Activated CD4-positive, alpha-beta T cell treated with anti-CD3 and anti-CD28 coated beads, Interleukin-2, Interleukin-6, amounts not matched to agents 100 ng/mL and 50 ng/mL, durations not matched to agents 16 hours and 8 hours (primary cell): ENCODE measurements at places on chromosomes 6 and 20.

DNA sequence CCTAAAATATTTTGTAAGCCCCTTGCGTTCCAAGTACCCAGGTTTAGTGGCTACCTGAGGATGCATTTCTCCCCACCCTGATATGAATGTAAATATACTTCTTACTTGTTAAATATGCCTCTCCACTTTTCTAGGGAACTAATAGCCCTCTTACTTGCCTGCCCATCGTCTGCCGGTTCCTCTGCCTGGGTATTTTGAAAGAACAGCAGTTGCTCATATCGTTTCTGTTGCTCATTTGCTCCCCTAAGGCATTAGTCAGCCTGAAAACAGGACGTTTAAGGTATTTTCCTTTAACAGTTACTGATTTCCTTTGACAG lies 141.3 kb upstream of the CARMIL1 start:
- no peak for DNase-seq

- DNase-seq: no peak
These were observed 91.7 kb downstream of the GJA10 start for GRCh38 chr6:89985751-89986493.

GRCh38 chr20:13852306-13852705 lies 67.5 kb downstream of the NDUFAF5 start:
- no peak for DNase-seq

DNA sequence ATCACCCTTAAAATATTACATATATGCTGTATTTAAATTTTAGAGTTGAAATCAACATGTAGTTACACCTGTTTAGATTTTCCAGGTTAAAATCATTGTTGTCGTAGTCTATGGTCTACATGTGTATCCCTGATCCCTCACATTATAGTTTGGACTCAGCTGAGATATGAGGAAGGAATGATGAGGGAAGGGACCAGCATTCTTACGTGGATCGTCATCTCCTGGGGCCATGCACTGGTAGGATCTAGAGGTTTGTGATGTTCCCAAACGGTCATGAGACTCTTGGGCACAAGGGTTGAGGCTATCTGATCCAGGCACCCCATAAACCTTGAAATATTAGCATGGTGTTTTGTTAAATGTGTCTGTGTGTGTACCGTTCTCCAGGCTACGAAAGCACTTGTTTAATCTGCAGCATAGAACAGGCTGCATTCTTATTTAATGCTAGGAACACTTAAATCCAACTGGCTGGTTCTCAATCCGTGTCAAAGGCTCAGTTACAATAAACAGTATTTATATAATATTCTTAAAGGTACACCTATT lies 55.4 kb downstream of the IPCEF1 start:
- no peak for DNase-seq

GRCh38 chr6:1057490-1058135 lies 254.3 kb upstream of the FOXQ1 start:
- DNase-seq: no peak

GRCh38 chr6:147508042-147508865 lies at the start of gene SAMD5:
TSS of gene SAMD5 (plus strand) at chr6:147508690. CDS start at chr6:147508929, 239 bp downstream.
- DNase-seq: peak; percentile 32

DNA sequence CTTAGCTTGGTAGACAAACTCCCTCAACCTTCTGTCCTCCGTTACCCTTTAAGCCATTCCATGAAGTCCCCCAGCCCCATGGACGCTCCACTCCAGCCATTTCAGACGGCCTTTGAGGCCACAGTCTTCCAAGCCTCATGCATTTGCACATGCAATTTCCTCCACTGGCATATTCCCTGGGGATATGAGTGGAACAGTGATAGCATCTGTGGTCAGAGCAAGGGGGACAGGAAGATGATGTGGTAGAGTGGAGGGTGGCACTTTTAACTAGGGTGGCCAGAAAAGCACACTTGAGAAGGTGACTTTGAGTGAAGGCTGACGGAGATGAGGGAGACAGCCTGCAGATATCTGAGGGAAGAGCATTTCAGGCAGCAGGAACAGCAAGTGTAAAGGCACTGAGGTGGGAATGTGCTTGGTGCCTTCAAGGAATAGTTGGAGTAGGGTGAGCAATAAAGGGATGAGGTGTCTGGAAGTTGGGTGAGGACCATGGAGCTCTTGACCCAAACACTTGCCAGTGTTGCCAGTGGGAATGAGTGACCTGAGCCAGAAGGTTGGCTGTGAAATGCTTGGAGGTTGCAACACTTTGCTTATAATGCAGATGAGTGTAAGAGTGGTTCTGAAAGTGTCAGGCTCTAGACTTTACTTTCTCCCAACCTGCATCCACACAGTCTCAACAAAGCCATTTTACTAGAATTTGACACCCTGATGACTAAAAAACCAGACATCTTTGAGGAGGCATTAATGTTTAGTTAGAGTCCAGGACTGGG lies 275.6 kb upstream of the SUPT3H start:
- DNase-seq: no peak

GRCh38 chr6:34312259-34312658 lies 63.5 kb upstream of the SMIM29 start:
- no peak for DNase-seq

GRCh38 chr6:8549074-8549790 lies 113.9 kb upstream of the SLC35B3 start:
- DNase-seq: no peak

GRCh38 chr6:105519954-105520353 lies 117.1 kb upstream of the PREP start:
- DNase-seq: no peak

GRCh38 chr6:14455427-14455826 lies 337.9 kb downstream of the CD83 start:
- DNase-seq: no peak

DNA sequence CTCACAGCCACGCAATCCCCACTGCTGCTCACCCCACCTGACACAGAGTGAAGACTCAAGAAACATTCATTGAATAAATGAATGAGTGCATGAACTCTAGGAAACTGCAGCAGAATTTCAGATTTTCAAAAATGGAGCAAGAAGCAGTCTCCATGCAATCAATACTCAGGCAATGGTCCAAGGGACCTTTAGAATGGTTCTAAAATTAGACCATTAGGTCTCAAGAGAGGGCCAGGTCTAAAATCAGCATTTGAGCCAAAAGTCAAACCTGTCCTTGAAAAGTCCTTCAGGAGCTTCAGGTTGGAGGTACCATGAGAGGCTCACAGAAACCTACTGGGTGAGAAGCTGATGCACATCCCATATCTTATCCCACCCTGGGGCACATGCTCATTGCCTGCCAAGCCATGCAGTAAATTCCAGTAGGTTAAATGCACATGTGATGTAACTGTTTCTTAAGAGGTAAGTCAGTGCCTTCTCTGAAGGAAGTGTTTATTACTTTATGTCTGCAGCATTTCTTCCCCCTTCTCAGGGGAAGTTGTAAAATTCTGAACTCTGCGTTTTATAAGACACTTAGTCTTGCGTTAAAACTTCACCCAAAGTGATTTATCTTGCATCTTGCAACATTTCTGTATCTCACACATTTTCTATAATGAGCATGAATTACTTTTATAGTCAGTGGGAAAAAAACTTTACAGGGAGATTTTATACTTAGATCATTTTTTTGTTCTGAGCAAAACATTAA lies 126.6 kb downstream of the ADAT2 start:
- DNase-seq: no peak

DNA sequence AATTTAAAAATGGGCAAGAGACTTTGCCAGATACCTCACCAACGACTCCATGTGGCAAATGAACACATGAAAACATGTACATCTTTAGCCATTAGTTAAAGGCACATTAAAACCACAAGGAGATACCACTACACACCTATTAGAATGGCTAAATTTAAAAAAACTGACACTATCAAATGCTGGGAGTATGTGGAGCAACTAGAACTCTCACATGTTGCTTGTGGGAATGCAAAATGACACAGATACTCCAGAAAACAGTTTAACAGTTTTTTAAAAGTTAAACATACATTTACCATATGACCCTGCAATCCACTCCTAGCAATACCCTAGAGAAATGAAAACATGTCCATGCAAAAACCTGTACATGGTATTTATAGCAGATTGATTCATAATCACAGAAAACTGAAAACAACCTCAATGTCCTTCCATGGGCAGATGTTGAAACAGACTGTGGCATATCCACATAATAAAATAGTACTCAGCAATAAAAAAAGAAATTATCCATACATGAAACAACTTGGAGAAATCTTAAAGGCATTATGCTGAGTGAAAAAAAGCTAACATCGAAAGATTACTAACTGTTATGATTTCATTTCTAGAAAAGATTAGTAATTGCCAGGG lies 1.9 kb downstream of the RAB23 start:
- DNase-seq: no peak

GRCh38 chr6:149318581-149319286 lies 1.2 kb downstream of the TAB2 start:
- no peak for DNase-seq

DNA sequence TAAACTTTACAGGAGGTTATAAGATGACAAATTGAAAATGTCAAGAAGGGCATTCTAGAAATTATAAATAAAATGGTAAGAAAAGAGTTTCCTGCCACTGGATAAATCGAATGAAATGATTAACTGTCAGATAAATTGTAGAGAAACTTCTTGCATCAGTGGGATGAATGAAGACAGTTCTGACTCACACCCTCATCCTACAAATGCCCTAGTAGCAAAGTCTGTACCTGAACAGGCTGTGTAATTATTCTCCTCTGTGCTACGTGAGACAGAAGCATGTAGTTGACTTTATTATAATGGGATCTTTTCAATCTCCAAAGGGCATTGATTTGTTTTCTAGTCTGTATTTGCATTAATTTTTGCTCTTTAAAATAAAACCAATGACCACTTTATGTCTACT lies 47.3 kb downstream of the IYD start:
- peak; percentile 4 for DNase-seq

DNA sequence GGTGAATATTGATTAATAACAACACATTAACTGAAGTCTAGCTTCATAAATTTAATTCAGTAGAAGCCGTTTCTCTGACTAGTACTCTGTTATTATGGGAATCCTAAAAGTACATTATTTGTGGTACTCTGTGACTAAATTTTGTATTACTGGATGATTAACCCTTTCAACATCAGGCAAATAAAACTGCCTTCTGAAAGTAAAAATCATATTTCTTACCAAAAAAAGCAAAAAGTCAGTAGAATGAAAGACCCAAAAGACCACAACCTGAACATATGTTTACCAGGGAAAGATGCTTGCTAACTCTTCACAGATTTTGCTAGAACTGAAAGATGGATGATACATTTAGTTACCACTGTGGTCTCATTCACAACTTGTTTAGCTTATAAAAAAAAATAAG lies 73.2 kb downstream of the AHI1 start:
- DNase-seq: peak; percentile 79

DNA sequence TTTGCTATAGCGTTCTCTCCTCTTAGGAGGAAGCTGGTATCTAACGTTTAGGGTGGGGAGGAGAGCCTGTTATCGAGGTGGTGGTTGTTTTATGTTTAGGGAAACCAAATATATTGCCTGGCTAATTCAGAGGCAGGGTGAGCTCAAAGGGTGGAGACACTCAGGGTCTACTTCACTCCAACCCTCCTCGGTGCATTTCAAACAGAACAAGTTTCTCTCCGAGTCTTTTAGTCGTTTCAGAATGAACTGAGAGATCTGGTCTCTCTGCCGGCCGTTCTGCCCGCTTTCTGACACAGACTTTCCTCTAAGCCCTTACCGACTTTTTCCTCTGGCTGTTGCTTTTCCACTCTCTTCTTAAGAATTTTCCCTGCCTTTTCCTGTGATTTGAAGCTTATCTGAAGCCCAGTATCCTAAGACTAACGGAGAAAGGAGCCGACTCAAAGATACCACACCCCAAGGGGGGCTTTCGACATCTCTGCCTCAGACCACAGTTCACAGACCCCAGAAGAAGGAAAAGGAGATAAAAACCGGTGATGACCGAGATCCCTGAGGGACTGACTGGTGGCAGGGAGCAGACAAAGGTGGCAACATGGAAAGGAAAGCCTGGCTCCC lies 865 bp downstream of the STK38 start:
- DNase-seq: peak; percentile 35
